ENCODE measurements at places on chromosomes 5 and 9.

DNA sequence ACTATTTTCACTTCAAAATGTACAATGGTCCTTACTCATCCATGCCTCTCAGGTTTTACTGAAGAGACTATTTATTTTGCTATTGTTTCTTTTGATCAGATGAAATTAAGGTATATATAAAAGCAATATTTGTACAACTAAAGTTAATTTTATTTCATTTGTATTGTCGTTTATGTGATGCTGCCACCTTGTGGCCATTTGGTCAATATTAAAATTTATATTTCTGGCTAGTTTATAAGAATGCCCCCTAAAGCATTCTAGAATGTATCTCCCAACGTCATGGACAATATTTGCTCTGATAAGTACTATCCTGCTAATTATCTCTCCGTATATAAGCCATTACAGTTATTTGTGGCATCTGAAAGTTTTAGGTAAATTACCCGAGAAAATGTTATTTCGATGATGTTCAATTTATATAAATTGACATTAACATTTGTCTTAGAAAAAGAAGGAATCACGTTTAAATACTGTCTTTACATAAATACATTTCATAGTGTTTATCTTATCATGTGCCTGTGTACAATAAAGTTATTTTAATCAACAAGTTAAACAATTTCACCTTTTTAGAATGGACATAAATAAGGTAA, 680.0 kb downstream of the TAF11L14 start:
- no peak for DNase-seq

DNA sequence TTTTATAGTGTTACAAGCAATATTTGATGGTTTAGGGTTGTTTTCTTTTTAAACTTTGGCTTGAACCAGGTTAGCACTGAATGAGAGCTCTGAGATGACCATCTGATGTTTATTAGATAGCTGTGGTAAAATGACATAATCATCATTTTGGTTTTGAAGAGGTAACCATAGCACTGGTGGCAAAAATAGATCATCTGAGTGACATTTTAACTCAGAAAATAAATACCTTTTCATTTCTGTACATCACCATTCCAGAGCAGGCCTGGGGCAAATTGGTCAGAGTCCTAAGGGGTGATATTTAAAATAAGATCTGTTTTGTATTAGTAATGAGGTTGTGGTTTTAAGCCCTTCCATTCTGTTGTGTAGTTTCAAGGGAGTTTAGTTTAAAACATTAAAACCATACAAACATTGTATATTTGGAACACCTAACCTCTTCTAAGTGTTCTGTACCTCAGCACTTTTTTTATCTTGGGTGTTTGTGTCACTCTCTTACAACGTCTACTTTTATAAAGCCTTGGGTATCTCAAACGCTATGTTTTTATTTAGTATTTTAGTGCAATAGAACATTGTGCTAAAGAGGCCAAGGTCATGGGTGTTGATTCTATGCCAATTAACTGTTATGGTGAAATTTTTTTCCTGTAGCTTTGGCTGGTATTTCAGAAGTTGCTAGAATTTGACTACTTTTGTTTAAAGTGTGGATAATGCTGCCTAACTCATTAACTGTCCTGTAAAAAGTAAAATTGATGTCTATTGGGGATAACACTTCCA, 166.1 kb downstream of the CD180 start:
- DNase-seq: no peak

- no peak for DNase-seq
These were observed 68.8 kb downstream of the TLR4 start for GRCh38 chr9:117772960-117773359.

- DNase-seq: no peak
These were observed 1426.5 kb upstream of the C9orf72 start for GRCh38 chr9:28999806-29000205.

- DNase-seq: no peak
These were observed 14.2 kb downstream of the GLIPR2 start for GRCh38 chr9:36150574-36151315.

DNA sequence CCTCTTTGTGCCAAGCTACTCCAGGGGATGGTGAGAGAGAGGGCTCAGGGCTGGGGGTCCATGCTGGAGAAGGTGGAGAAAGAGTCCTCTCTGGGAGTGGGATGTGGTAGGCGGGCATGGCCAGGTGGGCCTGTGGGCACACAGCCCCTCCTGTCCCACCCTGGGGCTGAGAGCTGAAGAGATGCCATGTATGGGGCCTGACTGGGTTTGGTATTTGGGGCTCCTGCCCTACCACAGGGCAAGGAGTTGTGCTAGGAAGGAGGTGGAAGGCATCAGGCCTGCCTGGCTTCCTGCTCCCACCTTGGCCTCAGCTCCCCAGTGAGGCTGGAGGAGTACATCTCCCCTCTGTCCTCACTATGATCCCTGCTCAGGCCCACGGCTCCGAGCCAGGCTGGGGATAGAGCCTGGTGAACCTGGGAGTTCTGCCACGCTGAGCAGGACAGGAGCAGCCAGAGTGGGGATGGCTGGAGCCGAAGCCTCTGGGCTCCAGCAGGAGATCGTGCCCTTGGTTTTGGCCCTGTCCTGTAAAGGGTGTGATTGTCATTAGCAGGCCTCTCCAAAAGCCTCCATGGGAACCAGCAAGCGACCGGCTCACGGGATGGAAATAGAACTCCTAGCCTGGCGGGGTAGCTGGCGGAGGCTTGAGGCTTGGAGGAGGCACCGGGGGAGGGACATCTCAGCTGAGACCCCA, 75.5 kb downstream of the CACNA1B start:
- DNase-seq: no peak

DNA sequence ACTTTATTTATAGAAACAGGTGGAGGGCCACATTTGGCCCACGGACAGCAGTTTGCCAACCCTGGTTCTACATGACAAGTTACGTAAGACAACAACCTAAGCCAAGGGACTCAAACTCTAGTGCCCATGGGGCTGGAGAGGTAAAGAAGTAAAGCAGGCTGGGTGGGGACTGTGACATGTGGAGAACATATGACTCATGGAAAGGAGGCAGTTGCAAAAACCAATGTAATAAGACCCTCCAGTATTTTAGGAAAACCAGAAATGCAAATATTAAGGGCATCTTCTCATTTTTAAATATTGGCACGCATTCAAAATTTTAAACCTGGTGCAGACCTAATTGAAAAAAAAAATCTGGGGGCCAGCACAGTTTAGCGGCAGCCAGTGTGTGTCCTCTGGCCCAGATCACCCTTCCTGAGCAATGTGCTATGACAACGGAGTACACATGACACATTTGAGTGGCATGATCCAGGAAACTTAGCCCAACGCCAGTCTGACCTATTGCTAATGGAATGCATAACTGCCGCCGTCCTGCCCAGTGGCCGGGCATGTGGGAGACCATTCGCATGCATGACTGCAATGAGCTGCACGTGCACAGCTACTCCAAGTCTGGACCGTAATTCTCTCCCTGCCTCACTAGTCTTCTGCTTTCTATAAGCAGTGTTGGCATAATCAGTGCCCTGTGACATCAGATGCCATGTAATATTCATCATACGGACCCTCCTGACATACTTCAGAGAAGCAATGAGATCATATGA, 97.2 kb downstream of the SH3TC2 start:
- peak; percentile 87 for DNase-seq

DNA sequence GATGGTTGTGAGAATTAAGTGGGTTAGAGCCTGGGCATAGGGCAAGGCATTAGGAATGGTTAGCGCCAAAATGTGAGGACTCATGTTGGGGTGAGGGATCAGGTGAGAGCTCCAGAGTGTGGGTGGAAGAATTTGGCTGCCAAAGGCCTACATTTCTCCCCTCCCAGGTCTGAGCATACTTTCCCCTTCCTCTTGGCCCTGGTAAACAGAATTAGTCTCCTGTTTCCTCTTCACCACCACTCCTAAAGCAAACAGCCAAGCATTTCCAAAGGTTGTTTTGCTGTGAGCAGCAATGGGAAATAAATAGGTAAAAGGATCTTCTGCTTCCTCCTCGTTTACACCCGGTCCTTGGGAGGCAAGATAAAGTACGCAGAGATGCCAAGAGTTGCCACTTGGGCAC, 132.5 kb downstream of the ZSWIM6 start:
- DNase-seq: no peak

DNA sequence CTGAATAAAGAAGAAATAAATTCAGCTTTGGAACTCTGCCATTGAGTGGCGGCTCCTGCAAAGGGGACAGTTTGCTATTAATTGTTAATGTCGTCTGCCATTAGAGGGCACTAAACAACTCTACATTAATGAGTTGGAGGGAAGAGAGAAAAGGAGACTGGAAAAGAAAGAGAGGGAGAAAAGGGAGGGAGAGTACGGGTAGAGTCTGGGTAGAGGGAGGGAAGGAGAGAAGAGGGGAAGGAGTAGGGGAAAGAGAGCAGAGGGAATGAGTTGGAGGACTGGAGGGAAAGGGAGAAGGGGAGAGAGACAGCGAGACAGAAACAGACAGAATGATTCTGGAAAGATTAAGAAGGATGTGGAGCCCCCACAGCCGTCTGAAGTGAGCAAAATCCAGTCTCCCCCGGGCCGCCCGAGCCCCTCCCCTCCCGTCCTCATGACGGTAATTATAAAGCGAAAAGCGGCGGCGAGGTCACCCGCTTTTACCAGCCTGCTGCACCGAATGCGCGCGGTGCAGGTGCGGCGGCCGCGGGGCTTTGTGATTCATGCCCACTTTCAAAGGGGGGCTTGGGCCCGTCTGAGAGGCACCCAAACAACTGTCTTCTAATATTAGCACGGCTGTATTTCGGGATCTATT, 1.9 kb upstream of the FST start:
- no peak for DNase-seq

- no peak for DNase-seq
These were observed 106.2 kb downstream of the SEMA5A start for GRCh38 chr5:9439531-9440292.

GRCh38 chr5:164358531-164359259, 853.3 kb downstream of the MAT2B start:
- no peak for DNase-seq

- no peak for DNase-seq
These were observed 163.1 kb downstream of the LRRC70 start for GRCh38 chr5:62741761-62742160.

GRCh38 chr5:142692321-142692894, 6.5 kb upstream of the FGF1 start:
- no peak for DNase-seq

DNA sequence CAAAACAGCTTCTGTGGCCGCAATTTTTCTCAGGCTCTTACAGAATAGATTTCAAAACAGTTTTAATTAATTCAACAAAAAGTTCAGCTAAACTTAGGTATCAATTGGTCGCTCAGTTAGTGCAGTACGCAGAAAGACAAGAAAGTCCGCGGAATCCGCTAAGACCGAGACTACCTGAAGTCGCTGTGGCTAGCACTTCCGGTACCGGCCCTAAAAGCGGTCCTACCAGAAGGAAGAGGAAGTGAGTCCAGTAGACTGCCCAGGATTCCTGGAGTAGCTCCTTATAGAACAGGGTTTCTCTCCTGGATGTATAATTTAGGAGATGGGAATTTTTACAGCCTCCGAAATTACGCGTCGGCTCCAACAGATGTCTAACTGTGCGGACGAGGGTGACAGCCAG, 16.6 kb upstream of the PCDHB2 start:
- no peak for DNase-seq

- no peak for DNase-seq
These were observed 14.7 kb downstream of the ASTN2 start for GRCh38 chr9:117400171-117400570.

GRCh38 chr5:61229416-61229815, 67.1 kb upstream of the SMIM15 start:
- DNase-seq: no peak

DNA sequence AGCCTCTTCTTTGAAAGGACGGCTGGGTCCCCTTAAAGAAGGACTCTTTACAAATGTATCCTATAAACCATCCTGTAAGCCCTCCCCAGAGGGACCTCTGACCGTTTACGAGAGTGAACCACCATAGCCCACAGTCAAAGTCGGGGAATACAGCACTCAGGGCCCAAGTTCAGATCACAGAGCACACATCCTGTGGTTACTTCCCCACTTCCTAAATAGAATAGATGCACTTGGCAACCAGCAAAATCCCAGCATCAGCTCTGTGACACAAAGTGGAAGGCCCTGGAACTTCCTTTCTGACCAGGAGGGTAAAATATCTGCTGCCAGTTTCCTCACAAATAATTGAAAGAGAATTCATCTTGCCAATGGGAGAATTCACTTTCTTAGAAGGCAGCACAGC, 6.9 kb upstream of the IGFBPL1 start:
- no peak for DNase-seq

GRCh38 chr5:81023261-81023970, 63.3 kb downstream of the RASGRF2 start:
- DNase-seq: no peak

DNA sequence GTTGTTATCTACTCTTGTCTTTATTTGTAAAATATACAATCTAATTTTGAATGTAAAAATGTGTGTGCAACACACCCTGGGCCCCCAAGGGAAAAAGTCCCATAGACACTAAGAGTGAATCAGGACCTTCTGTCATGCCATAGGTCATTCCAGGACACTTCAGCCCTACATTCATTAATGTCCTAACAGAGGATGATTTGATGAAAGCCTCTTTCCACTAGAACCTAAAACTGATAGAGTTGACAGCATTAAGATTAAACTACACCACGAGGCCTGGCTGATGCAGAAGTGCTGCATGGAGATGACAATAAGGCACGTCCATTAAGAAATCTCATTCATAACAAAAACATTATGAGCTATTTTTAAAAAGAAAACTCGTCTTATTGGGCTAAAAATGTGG, 46.2 kb downstream of the FRMD3 start:
- no peak for DNase-seq

GRCh38 chr9:107685376-107685775, 195.8 kb upstream of the KLF4 start:
- no peak for DNase-seq

DNA sequence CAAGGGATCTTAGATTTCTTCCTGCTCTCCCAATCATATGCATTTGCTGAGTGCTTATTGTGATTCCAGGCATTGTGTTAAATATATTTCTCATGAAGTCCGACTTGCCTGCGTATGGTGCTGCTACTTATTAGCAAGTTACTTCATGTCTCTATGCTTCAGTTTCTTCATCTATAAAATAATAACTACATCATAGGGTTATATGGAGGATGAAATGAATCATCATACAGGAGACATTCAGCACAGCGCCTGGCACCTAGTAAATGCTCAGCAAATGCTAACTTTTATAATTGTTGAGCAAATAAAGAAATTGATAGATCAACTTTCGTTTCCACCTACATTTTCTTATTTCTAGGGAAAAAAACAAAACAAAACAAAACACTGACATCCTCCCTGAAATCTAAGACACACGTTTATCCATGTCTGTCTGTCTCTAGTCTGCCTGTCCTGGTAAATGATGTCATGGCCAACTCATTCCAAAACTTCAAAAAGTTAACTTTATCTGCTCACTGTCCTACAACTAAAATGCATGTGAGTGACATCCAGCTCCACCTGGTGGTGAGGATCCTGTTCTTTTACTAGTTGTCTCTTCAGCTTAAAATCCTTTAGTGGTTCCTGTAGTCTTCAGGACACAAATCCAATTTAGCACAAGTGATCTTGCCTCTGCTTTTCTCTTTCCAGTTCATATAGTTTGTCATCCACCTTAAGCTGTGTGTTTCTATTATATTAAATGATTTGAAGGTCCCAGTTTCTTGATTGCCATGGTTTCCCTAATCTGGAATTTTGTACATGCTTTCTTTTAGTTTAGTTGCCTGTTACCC, 27.7 kb downstream of the PPP3R2 start:
- DNase-seq: no peak

GRCh38 chr9:127519301-127520166, 68.2 kb downstream of the LRSAM1 start:
- no peak for DNase-seq

GRCh38 chr9:14485366-14485765, 171.4 kb upstream of the NFIB start:
- DNase-seq: no peak
